ENCODE measurements at places on chromosomes 2 and 18.

GRCh38 chr2:206996556-206997065 is 57.3 kb downstream of the CPO start:
- no peak for DNase-seq

- DNase-seq = no peak
These were observed 50.0 kb upstream of the RFX8 start for GRCh38 chr2:101524806-101525430.

GRCh38 chr18:78948221-78948620 is 31.4 kb upstream of the SALL3 start:
- no peak for DNase-seq

- peak; percentile 11 for DNase-seq
These were observed 185.4 kb downstream of the TFCP2L1 start for GRCh38 chr2:121099329-121100290.

DNA sequence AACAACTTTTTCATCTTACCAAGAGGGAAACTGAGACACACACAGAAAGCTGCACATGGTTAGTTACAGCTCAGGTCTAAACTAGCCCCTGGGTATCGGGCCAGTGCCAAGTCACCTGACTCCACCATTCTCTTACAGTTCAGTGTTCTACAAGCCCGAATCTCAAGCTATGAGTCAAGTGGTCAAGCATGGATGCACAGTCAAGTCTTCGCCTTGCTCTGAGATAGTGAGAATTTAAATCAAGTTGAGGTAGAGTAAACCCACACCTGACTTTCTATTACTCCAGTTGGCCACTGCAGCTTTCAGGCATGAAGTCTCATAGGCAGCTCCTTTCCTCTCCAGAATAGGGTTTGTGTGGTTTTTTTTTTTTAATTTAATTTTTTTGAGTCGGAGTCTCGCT is 34.5 kb upstream of the ARL5A start:
- no peak for DNase-seq

DNA sequence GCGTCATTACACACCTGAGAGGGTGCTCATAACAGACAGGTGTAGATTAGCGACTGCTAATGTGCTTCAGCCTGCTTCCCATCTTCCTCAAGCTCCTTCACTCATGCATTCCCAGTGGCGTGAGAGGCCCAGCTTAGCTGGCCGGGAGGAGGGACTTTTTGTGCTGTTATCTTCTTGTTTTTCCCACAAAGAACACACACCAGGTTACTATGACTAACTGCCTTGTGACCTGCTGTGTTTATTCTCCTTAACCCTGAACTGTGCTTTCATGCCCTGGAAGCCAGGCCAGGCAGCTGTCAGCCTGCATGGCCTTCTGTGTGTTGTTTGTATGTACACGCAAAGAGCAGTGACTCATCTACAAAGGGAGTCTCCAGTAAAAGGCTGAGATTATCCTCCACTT is 143.8 kb downstream of the PIEZO2 start:
- no peak for DNase-seq

GRCh38 chr2:60379684-60380083 is 173.8 kb downstream of the BCL11A start:
- no peak for DNase-seq

DNA sequence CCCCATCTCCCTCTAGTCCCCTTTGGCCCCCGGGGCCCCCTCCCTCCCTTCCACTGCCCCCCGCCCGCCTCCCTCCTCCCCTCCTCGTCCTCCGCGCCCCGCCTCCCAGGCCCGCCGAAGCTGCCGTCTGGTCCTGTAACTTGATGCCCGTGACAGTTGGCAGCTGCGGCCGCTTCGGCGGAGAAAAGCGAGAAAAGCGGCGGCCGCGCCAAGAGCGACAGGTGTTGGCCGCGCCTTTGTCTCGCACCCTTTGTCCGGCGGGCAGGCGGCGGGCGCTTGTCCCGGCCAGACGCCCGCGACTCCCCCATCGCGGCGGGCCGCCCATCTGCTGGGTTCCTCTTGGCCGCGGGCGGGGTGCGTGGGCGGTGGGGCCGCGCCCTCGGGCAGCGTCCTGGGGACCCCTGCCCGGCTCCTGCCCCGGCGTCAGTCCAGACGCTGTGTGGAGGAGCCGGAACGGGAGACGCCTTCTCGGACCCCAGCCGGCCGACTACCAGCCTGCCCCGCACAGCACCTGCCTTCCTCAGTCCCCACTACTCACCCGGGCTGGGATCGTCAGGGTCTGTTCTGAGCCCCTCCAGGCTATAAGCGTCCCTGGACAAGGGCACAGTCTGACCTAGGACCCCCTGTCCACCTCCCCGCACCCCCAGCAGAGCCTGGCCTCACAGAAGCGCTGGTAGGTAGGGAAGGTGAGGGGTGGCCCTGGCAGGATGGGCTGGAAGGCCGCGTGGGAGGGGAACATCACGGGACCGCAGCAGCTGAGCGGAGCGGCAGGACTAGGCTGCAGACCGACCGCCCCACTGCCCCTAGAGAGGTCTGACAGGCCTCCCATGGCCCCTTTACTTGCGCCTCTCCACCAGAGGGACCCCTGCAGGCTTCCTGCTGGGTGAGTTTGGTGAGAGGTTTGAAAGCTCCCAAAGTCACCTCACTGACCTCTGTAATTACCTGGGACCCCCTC is 1.2 kb upstream of the HES6 start:
- peak; percentile 28 for DNase-seq

DNA sequence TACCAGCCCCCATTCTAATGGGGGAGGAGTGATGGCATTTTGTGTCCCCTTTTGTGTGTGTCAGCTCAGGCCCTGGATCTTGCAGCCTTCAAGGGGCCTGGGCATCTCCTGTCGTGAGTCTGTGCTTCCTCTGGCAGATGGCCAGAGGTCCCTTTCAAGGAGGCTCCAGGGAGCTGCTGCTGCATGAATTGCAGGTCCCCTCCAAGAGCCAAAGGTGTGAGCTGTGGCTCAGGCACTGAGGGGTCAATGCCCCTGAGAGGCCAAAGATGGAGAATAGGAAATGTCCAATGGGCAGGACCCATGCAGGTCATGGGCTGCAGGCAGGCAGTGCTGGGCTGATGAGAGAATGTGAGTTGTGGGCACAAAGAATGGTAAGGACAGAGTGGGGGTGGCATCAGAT is 10.4 kb downstream of the MAB21L4 start:
- DNase-seq = no peak

DNA sequence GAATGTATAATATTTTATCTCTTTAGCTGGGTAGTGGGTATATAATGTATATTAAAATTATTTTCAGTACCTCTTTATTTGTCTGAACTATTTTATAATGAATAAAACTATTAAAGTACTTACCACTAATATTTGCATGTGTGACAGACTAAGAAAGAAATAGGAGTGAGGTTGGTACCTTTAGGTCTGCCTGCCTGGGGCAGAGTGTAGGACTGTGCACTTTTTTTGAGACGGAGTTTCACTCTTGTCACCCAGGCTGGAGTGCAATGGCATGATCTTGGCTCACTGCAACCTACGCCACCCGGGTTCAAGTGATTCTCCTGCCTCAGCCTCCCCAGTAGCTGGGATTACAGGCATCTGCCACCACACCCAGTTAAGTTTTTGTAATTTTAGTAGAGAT is 18.8 kb downstream of the NCOA1 start:
- DNase-seq = no peak
